ENCODE measurements at places on chromosomes 7 and 10.
A peak's percentile ranks its signal among the peaks of the same experiment; 100 is the strongest.

DNA sequence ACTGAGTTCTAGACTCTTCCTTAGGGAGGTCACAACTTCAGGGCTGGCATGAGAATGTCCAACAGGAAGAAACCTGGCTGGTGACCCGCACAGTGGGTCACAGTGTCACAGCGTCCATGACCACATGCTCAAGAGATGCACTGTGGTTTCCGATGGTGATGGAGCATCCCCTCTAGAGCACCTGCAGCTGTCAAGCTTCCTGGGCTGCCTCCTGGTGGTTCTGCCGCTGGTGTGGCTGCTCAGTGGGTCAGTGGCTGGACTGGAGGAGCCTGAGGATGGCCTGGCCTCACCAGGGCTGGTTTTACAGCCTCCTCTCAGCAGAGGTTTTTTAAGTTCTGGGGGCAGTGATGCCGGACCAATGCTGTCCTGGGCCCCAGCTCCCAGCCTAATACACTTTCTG lies 149.3 kb downstream of the SH3PXD2A start:
- no peak for DNase-seq

GRCh38 chr7:116340201-116340847 lies 130.0 kb downstream of the TES start:
- DNase-seq: peak; percentile 72

DNA sequence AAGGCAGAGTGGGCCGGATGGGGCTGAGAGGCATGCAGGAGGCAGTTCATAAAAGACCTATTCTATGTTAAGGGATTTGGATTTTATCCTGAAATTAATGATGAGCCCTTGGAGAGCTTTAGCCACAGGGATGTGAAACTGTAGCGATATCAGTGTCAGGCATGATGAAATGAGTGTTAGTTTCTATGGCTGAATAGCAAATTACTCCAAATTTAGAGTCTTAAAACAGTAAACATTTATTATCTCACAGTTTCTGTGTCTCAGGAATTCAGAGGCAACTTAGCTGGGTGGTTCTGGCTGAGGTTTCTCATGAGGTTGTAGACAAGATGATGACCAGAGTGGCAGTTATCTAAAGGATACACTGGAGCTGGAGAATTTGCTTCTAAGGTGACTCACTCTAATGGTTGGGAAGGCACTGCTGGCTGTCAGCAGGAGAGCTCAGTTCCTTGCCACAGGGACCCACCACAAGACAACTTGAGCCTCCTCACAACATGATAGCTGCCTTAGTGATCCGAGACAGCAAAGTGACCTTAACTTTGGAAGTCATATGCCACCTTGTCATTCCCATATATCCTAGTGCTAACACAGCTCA lies 36.7 kb upstream of the SFTPD start:
- no peak for DNase-seq

DNA sequence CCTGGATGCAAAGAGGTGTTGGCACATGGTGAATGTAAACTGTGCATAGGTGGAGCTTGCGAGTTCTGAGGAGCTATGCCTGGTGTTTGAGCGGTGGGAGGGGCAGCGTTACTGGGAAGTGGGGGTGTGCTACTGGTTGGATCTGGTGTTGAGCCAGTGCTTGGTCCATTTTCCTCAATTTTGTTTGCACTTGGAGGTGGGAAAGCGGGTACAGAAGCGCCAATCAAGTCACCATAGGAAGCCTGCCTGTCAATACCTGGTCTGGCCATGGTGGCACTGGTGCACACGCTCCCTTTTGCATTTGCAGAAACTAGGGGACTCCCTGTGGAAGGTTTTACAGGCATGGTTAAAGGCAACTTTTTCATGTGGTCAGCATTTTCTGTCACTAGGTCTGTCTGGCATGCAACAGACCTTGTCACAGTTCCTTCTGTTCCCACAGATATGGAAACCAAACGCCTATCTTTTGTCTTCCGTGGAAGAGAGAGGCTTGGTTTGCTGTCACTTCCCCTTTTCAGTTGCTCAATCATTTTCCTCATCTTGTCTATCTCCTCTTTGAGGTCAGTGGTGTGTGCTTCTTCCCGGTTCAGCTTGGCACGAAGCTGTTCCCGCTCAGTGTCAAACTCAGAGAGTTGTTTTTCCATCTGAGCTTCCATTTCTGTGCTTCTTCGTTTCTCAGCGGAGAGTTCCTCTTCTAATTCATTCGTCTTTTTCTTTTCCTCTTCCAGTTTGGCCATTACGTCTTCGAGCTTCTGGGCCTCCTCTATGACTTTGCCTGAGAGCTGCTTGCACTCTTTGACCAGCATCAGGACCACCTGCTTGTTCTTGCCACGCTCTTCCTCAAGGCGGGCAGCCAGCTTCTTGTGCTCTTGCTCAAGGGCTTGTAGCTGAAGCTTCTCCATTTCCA lies 81.1 kb downstream of the CTTNBP2 start:
- no peak for DNase-seq

- DNase-seq: no peak
These were observed 17.4 kb downstream of the ZNRF2 start for GRCh38 chr7:30301751-30302150.

DNA sequence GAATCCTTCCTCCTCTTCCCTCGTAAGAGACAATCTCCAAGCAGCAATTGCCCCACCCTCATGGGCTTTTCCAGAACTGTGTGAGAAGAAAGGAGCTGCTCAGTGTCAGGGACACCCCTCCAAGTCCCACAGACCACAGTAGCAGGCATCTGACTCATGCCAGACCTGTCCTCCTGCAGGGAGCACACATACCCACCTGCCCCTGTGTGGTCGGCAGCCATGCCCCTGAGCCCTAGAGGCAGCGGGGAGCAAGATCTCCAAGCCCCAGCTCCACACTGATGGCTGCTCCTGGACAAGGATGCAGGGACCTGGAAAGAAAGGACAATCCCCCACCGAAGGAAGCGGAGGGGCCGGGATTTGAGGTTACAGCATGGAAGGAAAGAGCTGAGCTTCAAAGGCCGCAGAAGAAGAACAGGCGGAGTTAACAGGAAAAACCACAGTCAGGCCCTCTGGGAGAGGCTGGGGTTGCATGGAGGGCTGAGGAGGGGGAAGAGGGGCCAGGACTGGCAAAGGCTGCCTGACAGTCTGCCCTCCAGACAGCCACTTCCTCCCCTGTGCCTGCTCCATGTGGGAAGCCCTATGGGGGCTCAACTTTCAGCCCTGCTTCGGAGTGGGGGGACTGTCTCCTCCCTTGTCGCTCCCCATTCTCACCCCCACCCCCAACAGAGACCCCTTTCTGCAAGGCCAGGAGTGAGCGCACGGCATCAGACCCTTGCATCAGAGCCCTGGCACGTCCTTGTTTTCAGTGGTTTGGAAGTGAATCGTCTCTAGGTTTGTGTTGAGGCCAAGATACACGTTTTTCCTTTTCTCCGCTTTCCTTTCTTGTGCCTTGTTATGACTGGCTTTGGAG lies 46.8 kb downstream of the ASB13 start:
- DNase-seq: no peak

DNA sequence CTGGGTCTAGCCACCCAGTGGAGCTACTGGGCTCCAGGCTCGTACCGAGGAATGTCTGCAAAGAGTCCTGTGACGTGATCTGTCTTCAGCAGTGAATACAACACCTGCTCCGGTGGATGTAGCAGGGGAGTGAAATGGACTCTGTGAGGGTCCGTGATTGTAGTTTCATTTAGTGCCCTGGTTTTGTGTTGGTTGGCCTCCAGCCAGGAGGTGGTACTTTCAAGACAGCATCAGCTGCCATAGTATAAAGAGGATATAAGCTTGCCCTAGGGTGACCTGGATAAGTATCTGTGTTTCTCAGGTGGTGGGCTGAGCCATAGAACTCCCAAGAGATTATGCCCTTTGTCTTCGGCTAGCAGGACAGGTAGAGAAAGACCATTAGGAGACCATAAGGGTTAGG lies 24.6 kb upstream of the WNT2 start:
- no peak for DNase-seq

DNA sequence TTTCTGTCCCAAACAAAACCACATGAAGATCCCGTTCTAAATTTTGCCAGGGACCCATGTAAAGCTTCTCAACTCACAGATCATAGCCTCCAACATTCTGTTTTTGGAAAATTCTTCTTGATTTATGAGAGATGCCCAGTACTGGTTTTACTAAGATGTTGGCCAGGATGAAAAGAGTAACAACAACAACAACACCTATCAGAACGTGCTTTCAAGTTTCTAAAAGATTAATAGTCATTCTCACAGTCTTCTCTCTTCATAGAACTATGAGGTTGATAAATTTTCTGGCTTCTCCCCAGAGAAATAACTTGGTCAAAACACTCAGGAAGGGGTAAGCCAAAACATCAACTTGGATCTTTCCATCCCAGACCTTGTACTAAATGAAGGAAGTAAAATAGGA lies 567.5 kb upstream of the IGFBP3 start:
- DNase-seq: no peak

DNA sequence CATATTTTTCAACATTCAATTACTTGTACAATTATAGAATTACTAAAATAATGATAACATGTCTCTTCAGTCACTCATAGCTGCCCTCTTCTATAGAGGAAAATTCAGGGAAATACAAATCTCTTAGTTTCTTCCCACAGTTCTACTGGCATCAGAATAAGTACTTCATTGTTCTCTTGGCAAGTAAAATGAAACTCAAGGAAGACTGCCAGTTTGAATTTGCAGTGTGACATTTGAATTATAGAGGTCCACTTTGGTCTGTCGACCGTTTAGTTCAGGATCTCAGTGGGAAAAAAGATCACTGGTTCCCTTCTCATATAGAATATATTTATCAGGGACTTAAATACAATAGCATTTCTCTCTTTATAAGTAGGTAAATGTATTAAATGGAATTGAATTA lies 114.5 kb downstream of the PON1 start:
- no peak for DNase-seq

GRCh38 chr10:106711313-106711906 lies 453.1 kb downstream of the SORCS1 start:
- no peak for DNase-seq

DNA sequence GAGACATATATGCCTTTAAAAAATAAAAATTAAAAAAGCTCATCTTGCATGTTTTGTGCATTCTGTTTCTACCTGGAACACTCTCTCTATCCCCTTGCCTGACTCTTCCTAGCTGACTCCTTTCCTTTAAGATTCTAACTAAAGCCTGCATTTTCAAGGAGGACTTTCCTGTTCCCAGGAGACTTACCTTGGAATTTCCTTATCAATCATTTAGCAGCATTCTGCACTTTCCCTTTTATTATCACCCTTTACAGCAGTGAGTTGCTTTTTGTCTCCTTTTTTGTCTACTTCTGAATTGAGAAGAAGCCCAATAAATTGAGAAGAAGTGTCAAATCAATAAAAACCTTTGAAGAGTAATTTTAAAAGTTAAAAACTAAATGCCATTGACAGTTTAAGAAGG lies 142.2 kb upstream of the TMEM196 start:
- DNase-seq: no peak

- no peak for DNase-seq
These were observed 403.5 kb downstream of the ARL4A start for GRCh38 chr7:13090959-13091358.

DNA sequence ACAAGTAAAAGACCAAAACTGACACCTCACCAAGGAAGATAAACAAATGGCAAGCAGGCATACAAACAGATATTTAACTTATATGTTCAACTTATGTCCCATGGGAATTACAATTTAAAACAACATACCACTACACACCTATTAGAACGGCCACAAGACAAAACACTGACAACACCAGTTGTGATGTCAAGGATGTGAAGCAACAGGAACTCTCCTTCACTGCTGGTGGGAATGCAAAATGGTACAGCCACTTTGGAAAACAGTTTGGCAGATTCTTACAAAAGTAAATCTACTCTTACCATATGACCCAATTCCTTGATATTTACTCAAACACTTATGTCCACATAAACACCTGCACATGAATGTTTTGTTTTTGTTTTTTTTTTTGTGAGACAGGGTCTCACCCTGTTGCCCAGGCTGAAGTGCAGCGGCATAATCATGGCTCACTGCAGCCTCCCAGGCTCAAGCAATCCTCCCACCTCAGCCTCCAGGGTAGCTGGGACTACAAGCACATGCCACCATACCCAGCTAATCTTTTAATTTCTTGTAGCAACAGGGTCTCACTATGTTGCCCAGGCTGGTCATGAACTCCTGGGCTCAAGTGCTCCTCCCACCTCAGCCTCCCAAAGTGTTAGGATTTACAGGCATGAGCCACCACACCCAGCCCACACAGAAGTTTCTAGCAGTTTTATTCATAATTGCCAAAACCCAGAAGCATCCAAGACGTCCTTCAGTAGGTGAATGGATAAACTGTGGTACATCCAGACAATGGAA lies 27.3 kb downstream of the HERC4 start:
- no peak for DNase-seq

DNA sequence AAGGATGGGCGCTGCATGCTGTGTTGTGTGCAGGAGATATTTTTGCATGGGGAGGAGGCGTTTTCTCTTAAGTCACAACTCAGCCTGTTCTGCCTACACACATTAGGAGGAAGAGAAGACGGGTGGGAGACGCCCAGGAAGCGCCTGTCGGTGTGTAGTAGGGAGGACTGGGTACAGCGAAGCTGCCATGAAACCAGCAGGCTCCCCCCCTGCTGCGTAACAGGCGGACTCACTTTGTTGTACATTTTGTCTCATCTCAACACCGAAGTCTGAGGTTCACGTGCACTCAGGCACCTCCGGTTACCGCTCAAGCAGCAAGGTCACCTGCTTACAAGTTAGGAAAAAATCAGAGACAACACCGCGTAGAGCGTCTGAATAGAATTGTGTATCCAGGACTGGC lies 56.3 kb downstream of the CRTAC1 start:
- DNase-seq: no peak

DNA sequence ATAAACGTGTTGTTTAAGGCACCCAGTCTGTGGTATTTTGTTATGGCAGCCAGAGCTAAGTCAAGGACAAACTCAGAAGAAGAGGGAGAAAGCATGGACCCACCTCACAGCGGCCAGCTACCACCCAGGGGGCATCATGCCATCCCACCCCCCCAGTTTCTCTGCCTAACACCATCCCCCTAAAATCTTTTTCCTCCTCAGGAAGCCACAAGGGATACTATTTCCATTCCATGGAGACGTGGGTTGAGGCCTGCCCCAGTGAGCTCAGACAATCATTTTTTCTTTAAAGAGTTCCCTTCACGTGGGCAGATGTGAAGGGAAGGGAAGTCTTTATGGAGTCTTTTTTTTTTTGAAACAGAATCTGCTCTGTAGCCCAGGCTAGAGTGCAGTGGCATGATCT lies 131.8 kb downstream of the FGFR2 start:
- DNase-seq: no peak

DNA sequence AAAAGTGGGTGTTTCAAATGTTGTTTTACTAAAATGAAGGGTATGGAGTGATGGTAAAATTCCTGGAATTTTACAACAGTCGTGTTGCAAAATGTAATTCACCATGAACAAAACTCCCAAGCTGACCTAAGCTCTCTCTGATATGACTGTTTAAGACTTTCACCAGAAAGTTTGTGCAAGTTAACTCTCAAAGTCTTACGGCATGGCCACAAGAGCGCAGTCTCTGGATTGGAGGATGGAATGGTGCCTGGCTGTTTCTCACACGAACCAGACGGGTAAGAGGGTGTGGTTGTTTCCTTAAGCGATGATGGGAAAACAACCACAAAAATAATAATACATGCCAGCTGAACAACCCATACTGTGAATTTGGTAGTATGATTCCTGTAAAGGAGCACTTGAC lies 662.5 kb downstream of the KCNMA1 start:
- no peak for DNase-seq
